ENCODE measurements at places on chromosomes 3 and 15. TPM values are rescaled to one million over a fixed set of nuclear protein-coding genes. Genes with fewer than 3 reads are reported as not detected.

OR5AC2 gene
- not detected for total RNA-seq

SLC7A14 gene
- under 0.01 TPM for total RNA-seq

ROPN1 gene
- not detected for total RNA-seq

POLQ gene
- 1.1 TPM for total RNA-seq

ACAN gene
- 0.13 TPM for total RNA-seq

CLDN16 gene
- not detected for total RNA-seq

CCR5 gene
- total RNA-seq = not detected

FBXL2 gene
- total RNA-seq = 10.0 TPM

SPTBN5 gene
- total RNA-seq = 0.24 TPM

ZIC1 gene
- not detected for total RNA-seq

GNAT1 gene
- total RNA-seq = not detected

CAMP gene
- not detected for total RNA-seq

MORC1 gene
- total RNA-seq = not detected

ERC2 gene
- 1.4 TPM for total RNA-seq

NISCH gene
- total RNA-seq = 24.0 TPM

SLC9C1 gene
- 0.26 TPM for total RNA-seq

TPRG1 gene
- 0.13 TPM for total RNA-seq
